Cerebellar nuclear complex (tissue), 1 donor: ENCODE measurements at places on chromosomes 4 and X.

DNA sequence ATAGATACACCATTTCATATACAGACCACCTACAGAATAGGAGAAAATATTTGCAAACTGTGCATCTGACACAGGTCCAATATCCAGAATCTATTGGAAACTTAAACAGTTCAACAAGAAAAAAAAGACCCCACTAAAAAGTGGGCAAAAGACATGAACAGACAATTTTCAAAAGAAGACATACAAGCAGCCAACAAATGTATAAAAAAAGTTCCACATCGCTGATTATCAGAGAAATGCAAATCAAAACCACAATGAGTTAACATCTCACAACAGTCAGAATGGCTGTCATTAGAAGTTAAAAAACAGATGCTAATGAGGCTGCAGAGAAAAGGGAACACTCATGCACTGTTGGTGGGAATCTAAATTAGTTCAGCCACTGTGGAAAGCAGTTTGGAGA, 36.8 kb downstream of the KIAA0232 start:
- DNase-seq: no peak

GRCh38 chrX:3440981-3441380, 94.5 kb upstream of the MXRA5 start:
- no peak for DNase-seq

DNA sequence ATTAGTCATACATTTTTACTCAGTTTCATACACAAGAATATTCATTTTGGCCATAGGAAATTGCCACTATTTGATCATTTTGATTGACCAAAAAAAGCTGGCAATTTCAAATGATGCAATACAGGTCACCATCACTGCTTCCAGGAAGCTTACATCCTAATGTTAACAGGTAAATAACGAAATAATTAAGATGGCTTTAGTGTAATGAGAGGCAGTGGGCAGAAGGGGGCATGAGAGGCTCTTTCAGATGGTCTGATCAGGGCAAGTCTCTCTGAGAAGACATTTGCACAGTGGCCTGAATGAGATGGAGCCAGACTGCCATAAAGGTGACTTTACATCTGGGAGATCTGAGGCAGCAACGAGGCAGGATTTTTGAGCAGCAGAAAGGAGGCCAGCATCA, 170.7 kb downstream of the SLIT2 start:
- no peak for DNase-seq

GRCh38 chr4:26342328-26343037, 21.7 kb downstream of the RBPJ start:
- no peak for DNase-seq

DNA sequence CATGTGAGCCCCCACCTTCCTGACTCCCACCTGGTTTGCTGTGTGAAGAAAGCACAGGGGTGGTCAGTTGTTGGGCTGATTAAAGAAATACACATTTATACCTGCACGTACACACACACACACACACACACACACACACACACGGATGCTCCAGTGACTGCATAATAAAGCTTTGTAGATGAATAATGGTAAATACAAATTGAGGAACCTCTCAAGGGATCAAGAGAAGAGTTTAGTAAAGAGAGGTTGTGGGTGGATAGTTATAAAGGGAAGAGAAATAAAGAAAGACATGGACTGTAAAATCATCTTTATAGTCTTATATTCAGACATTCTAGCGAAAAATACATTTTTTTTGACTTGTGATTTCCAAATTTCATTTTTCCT, 144.1 kb downstream of the MGST2 start:
- no peak for DNase-seq

DNA sequence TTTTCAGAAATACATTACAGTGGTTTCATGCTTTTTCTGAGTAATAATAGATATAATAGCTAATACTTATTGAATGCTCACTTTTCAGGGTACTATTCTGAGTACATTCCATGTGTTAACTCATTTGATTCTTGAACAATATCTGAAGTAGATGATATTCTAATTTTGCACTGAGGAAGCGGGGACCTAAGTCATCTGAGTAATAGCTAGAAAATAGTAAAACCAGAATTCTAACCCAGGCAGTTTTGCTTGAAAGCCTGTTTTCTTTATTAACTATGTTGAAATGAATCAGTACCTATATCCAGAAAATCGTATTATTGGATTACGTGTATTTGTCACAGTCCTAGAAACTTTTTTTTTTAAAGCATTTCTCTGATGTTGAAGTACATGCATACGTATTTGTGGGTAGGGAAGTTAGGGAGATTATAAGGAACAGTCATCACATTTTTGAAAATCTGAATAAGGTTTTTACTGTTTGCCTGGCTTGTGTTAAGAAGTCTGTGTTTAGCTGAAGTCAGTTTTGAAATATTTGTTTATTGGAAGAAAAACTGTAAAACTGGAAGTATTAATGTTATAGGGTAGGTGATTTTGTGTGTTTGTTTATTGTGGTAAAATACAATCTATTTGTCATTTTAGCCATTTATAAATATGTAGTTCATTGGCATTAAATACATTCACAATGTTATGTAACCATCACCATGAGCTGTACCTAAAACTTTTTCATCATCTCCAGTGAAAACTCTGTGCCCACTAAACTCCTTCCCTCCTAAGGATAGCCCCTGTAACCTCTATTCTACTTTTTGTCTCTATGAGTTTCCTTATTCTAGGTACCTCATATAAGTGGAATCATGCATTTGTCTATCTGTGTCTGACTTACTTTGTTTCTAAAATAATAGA, 55.3 kb downstream of the FIP1L1 start:
- DNase-seq: no peak

- DNase-seq: no peak
Measured at GRCh38 chr4:98496152-98496845, 162.1 kb downstream of the TSPAN5 start.

GRCh38 chr4:136002316-136002715, 1530.0 kb downstream of the PCDH18 start:
- DNase-seq: no peak

- DNase-seq: no peak
Measured at GRCh38 chr4:88794952-88795351, 97.3 kb upstream of the NAP1L5 start.

DNA sequence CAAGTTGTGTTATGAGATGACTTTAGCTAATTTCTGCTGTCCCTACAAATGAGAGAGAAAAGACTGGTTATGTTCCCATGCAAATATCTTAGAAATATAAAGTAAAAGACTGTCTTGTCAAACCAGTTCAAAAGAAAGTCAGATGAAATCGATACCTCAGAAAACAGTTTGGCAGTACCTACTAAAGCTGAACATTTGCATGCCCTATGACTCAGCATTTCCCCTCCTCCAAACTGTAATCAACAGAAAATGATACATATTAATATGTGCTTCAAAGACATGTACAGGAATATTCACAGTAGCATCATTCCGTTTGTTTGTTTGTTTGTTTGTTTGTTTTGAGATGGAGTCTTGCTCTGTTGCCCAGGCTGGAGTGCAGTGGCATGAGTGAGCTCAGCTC, 90.3 kb downstream of the ARX start:
- no peak for DNase-seq

DNA sequence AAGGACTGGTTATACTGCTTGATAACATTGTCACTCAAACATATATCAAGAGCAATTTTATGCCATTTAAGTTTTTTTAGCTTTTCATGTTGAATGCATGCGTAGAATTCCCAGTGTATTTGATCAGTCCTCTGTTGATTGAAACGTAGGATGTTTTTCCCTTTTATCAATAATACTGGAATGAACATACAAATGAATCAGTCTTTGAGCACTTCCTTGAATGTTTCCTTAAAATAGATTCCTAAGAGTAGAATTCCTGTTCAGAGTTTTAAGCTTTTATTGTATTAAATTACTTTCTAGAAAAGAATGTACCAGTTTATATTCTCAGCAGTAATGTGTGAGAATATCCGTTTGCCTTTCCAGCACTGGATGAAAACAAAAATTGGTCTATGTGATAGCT, 37.8 kb downstream of the ADD1 start:
- no peak for DNase-seq

DNA sequence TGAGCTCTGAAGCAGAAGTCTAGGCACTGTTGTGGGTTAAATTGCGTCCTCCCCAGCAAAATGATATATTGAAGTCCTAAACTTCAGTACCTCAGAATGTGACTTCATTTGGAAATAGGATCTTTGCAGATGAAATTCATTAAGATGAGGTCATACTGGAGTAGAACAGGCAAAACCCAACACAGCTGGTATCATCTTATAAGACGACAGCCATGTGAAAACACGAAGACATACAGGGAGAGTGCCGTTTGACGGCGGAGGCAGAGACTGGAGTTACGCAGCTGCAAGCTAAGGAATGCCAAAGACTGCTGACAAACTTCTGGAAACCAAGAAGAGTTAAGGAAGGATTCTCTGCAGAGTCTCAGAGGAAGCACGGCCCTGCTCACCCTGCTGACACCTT, 241.5 kb downstream of the MAML3 start:
- no peak for DNase-seq

- no peak for DNase-seq
Measured at GRCh38 chrX:28329156-28329555, 258.1 kb upstream of the IL1RAPL1 start.

DNA sequence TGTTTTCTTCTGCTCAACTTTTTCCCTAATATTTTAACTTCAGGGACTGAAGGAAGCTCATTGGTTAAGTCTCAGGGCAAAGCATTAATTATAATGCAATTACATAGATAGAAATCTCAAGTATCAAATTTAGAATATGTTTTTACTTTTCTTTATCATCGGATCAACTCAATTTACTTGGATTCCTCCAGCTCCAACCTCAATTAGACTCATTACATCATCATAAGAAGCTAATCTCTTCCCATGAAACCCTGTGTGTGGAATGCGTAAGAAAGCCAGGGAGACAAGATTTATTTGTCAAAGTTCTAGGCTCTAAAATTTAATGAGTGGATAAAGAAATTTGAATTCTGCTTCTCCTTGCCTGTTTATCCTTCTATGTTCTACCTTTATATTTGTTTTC, 918.4 kb downstream of the ADGRL3 start:
- DNase-seq: no peak

- no peak for DNase-seq
Measured at GRCh38 chr4:20151436-20151835, 100.3 kb upstream of the SLIT2 start.

GRCh38 chr4:86091201-86091600, 268.7 kb downstream of the MAPK10 start:
- no peak for DNase-seq

GRCh38 chr4:99552872-99553271, 11.0 kb downstream of the TRMT10A start:
- DNase-seq: no peak

DNA sequence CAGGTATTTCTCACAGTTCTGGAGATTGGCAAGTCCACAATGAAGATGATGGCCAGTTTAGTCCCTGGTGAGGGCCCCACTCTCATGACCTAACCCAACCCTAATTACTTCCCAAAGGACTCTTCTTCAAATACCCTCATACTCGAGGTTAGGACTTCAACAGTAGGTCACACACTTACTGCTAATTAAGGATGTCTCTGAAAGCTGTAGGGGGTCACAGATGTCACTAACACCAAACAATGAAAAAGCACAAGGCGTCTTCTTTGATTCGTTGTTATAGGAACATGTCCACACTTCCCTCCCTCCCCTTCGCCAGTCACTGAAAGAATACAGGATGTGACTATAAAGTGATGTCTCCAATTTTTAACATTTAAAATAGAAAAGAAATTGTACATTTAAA, 309.7 kb downstream of the PACRGL start:
- DNase-seq: no peak

GRCh38 chr4:86256086-86256485, 103.8 kb downstream of the MAPK10 start:
- no peak for DNase-seq

GRCh38 chr4:183012879-183013729, 86.0 kb upstream of the WWC2 start:
- DNase-seq: no peak

GRCh38 chr4:138724530-138724929, 291.1 kb upstream of the NOCT start:
- no peak for DNase-seq

DNA sequence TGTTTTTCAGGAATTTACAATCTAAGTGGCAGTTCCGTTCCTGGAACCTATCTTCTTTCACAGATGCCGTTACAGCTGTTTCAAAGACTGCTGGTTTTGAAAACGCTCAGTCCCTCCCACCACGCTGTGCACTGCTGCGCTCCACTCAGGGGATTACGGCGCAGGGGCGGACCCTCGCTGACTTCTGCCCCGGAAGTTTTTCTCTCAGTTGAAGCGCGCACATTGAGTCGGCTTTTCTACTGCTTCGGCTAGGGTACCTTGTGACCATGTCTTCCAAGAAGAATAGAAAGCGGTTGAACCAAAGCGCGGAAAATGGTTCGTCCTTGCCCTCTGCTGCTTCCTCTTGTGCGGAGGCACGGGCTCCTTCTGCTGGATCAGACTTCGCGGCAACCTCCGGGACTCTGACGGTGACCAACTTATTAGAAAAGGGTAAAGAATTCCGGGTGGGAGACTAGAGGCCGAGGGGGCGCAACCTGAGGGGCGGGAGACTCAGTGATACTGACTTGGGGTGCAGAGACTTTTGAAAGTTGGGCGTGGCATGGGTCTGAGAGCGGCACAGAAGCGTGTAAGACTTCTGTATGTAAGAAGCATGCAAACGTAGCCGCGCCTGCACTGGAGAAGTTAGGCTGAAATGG, 597 bp upstream of the NUDT6 start:
- DNase-seq: peak; percentile 24

DNA sequence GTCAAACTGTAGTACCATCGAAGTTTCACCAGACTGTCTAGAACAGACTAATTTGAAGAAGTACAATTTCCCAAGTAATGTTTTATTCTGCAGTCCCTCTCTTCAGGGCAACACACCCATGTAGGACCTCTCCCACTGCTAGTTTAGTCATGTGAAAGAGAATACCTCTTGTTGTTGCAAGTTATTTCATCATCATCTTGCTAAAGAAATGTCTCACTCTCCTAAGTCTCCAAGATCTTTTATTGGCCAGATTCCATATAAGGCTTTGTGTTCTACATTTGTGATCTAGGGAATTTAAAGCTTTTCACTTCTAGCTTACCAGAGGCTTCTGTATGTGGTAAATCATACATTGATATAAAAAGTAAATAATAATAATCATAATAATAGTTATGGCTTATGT, 745.3 kb upstream of the MAGEB2 start:
- no peak for DNase-seq

GRCh38 chrX:23575281-23575680, 92.0 kb upstream of the PRDX4 start:
- DNase-seq: no peak
